GM12865 (cell line): ENCODE measurements at places on chromosomes 6 and 20.

DNA sequence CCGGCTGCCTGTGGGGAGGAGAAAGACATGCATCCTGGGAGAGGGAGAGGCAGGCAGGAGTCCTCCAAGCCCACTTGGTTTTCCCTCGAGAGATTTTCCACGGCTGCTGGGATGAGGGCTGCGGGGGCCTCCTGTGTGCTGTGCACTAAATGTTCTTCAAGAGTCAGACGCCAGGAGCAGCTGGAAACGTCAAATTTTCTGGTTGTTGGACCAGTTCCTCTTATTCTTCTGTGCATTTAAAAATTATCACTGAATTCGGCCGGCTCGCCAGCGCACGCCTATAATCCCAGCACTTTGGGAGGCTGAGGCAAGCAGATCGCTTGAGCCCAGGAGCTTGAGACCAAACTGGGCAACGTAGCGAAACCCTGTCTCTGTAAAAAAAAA, 32.8 kb upstream of the NTSR1 start:
- no peak for DNase-seq

GRCh38 chr20:48406498-48406897, 421.3 kb downstream of the PREX1 start:
- peak; percentile 6 for DNase-seq

DNA sequence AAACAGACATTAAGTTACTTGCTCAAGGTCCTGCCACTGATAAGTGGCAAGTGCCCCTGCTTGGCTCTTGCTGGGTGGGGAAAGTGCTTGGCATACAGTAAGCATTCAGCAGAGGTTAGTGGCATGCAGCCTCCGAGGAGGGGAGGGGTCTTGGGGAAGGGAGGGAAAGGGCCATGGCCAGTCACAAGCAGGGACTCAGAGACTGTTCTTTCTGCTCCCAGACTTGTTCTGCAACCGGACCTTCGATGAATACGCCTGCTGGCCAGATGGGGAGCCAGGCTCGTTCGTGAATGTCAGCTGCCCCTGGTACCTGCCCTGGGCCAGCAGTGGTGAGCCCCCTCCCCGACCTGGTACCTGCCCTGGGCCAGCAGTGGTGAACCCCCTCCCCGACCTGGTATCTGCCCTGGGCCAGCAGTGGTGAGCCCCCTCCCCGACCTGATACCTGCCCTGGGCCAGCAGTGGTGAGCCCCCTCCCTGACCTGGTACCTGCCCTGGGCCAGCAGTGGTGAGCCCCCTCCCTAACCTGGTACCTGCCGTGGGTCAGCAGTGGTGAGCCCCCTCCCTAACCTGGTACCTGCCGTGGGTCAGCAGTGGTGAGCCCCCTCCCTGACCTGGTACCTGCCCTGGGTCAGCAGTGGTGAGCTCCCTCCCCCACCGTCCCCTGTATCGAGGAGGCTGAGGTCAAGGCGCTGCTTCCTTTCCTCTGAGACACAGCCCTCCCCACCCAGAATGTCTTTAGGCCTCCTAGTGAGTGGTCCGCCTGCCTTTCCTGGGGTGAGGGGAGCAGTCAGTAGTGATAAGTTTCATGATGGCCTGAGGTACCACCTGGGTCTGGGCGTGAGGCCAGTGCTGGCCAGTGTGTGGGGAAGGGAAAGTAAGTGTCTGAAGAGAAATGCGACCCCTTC, 8.9 kb downstream of the GLP1R start:
- no peak for DNase-seq

DNA sequence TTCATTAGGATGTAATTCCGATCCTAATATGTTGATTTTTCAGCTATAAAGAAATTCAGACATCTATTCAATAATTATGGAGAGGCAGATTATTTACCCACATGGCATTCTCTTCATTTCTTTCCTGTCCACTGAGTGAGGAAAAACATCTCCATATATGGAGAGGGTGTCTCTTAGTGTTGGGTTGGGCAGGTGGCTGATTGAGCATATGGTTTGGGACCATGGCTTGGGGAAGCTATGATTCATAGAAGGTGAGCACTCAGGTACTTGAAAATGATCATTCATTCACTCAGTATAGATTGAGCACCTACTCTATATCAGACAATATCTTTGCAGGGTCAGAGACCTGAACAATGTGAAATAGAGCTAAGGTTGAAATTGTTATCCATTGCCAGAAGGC, 41.3 kb upstream of the IL20RA start:
- DNase-seq = no peak

GRCh38 chr6:160859822-160860221, 131.7 kb upstream of the MAP3K4 start:
- no peak for DNase-seq
